ENCODE measurements at places on chromosomes 16 and 17. TPM values are rescaled to one million over a fixed set of nuclear protein-coding genes. Genes with fewer than 3 reads are reported as not detected.
A peak's percentile ranks its signal among the peaks of the same experiment; 100 is the strongest.

GRCh38 chr16:71927383-71927782 lies 32.1 kb downstream of the IST1 start:
- DNase-seq: no peak

DNA sequence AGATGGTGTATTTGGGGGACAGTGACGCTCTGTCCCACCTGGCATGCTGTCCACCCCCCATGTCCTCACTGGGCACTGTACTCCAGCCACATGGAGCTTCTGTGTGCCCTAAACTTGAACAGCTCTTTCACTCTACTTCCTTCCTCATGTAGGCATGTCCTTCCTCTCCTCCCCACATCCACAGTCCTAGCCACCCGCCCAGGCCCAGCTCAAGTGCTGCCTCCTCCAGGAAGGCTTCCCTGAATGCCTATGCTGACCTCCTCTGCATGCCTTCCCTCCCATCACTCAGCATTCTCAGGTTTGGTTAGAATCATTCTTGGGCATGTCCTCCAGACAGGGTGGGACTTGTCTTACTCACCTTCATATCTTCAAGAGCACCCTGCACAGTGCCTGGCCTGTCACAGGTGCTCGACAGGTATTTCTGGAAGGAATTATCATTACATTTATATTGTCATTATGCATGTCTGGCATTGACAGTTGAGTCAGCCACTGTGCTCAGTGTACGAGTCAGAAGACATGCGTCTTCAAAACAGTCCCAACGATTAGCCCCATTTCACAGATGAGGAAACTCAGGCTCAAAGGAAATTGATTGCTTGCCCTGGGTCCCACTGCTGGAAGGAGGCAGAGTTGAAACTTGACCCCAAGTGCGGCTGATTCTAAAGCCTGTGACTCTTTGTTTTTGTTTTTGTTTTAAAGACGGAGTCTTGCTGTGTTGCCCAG lies 42.1 kb upstream of the TOB1 start:
- DNase-seq: no peak

The KRT12 gene
- total RNA-seq: not detected

- DNase-seq: no peak
These were observed 2.0 kb upstream of the RHBDL1 start for GRCh38 chr16:673399-673991.

DNA sequence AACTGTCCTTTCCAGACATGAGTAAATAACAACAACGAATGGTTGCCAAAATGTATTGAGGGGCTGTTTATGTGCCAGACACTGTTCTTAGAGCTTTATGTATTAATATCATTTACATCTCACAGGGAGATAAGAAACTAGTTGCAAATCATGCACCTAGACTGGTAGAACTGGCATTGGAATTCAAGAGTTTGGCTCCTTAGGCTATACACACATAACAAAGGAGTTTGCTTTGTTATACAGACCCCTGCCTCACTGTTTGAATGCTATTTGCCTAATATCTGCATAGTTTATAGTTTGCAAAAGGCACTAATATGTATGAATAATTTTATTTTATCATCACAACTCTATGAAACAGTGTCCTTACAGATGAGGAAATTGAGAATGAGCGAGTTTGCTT lies 100.0 kb downstream of the FTO start:
- no peak for DNase-seq

The NOMO2 gene
- 293 TPM for total RNA-seq

DNA sequence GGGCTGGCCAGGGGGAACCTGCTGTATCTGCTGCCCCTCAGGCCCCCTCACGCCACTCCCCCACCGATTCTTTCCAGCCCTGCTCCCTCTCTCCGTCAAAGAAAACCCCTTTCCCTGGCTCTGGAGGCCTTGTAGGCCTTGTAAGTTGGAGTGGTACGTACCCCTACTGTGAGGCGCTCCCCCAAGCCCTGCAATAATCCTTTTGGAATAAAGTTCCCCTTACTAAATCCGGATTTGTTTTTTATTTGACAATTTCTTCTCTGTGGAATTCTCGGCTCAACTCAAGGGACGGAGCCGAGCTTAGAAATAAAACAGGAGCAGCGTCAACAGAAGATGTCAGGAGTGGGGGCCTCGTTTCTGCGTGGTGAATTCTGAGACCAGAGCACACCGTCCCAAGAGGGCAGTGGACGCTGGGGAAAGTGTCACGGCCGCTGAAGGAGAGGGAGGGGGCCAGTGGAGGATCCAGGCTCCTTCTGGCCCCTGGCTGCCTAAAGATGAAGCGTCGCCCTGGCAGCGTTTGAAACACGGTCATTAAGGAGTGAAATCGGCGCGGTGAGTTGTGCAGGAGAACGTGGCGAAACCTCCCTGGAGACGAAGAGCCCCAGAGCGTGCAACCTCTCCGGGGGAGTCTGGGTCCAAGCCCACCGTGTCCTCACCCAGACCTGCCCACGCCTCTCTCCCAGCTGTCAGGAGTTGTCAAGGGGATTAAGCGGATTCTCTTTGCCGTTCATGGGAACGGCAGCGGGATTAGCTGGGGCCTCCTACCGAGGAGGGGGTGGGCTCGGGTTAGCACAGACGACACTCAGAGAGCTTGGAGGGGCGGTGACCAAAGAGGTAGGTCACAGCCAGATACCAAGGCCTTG lies 47.0 kb downstream of the SLC7A5 start:
- DNase-seq: no peak

- DNase-seq: no peak
These were observed 140.9 kb downstream of the KCNJ2 start for GRCh38 chr17:70310221-70310672.

DNA sequence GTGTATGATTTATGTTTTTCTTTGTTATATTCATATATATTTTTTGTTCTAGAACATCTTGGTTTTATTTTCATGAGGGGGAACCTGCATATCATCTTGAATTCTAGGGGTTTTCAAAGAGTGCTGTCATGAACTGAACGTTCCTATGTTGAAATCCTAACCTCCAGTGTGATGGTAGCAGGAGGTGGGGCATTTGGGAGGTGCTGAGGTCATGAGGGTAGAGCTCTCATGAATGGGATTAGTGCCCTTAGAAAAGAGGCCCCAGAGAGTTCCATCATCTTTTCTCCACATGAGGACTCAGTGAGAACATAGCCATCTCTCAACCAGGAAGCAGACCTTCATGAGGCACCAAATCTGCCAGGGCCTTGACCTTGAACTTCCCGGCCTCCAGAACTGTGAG lies 34.6 kb upstream of the CCDC182 start:
- DNase-seq: no peak

The ESRP2 gene
- total RNA-seq: 27.0 TPM

The AANAT gene
- not detected for total RNA-seq

GRCh38 chr17:51228161-51228560 lies 31.7 kb downstream of the MBTD1 start:
- no peak for DNase-seq

The HS3ST2 gene
- not detected for total RNA-seq

The ASGR2 gene
- 0.21 TPM for total RNA-seq

GRCh38 chr16:81723098-81723723 lies 55.9 kb upstream of the PLCG2 start:
- DNase-seq: peak; percentile 46

The ICAM2 gene
- 0.33 TPM for total RNA-seq

GRCh38 chr17:28940675-28941074 lies 10.6 kb downstream of the PHF12 start:
- DNase-seq: no peak

DNA sequence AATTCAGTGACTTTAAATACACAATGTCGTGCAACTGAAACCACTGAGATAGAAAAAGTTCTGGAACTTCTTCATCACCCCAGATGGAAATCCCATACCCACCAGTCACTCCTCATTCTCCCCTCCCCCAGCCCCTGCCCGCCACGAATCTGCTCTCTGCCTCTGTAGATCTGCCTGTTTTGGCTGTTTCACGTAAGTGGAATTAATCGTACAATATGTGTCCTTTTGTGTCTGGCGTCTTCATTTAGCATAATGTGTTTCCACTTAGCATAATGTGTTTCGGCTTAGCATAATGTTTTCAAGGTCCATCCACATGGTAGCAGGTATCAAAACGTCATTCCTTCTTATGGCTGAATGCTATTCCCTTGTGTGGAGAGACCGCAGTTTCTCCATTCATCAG lies 3.5 kb upstream of the SPPL2C start:
- DNase-seq: no peak

The CFAP97D1 gene
- not detected for total RNA-seq

- DNase-seq: no peak
These were observed 19.5 kb upstream of the CLEC18A start for GRCh38 chr16:69931631-69932030.

DNA sequence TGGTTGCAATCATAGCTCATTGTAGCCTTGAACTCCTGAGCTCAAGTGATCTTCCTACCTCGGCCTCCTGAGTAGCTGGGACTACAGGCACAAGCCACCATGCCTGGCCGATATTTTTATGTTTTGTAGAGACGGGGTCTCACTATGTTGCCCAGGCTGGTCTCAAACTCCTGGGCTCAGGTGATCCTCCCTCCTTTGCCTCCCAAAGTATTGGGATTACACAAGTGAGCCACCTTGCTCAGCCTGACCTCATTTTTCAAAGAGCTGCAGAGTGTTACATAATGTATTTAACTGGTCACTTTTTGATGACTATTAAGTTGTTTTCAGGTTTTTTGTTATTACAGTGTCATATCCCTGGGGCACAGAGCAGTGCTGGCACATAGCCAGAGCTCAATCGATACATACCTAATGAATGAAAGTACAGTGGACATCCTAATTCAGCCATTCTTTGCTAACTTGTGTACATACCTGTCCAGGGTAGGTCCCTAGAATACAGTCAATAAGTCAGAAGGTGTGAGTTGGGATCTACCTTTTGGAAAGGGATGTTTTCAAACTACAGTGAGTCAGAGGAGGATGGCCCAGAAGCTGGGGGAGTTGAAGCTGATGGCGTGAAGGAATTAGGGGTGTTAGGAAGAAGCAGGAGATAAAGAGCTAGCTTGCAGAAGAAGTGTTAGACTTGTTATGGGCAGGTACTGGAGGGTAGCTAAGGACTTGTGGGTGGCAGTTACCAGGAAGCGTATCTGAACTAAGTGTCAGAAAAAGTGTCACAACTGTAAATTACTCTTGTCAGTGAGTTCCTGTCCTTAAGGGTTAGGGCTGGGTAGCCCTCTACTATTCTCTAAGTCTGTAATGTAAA lies 20.1 kb upstream of the CYLD start:
- no peak for DNase-seq

The KIFC3 gene
- total RNA-seq: 51.5 TPM

Measured in Panc1 (cell line).